ENCODE measurements at places on chromosomes 6 and 20.

DNA sequence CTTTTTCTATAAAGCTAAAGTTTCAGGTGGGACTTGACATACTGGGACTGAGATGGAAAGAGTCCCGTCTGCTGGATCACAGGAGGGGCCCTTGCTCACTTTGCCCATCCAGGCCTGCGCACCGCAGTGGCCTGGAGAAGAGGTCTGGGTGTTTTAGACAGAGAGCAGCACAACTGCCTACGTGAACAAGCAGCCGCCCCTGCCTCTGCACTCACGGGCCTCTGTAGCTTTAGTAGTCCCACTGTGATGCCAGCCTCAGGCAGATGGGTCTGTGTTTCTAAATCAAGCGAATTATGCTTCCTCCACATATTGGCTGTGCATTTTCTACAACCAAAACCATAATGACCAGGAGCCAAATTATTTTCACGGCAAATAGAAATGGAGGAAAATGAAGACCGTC is 184.8 kb upstream of the FOXQ1 start:
- DNase-seq: no peak

DNA sequence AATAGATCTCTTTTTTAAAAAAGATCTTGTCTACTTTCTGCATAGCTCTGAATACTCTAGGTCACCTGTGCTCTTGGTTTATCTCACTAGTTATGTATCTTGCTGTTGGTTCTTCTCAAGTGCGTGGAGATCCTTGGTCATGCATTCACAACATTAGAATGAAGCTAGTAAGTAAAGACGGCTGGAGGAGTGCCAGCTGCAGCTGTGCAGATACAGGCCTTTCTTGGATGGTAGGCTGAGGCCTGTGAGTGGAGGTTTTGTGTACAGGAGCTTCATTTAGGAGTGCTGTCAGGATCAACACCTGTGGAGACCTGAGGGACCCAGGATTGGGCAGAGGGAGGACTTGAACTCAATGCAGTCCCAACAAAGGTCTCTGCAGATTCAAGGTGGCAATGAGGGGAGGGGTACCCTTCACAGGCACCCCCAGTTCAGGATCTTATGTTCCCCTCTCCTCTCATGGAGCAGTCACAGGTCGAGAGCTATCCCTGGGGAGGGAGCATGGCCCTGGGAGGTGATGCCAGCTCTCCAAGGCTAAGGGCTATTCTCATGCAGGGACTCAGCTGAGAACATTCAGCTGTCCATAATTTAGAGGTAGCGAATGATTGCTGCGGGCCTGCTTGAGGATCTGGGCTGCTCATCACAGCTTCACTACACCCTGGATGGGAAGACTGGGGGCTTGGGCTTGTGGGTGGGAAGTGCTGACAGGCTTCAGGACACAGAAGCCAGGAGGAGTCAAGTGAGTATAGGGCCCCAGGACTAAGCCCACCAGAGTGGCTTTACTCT is 98.9 kb upstream of the ENPP5 start:
- no peak for DNase-seq

- no peak for DNase-seq
These were observed 4.6 kb downstream of the RPP21 start for GRCh38 chr6:30349421-30350177.

GRCh38 chr6:166864333-166864732 is 92.0 kb downstream of the RNASET2 start:
- no peak for DNase-seq

DNA sequence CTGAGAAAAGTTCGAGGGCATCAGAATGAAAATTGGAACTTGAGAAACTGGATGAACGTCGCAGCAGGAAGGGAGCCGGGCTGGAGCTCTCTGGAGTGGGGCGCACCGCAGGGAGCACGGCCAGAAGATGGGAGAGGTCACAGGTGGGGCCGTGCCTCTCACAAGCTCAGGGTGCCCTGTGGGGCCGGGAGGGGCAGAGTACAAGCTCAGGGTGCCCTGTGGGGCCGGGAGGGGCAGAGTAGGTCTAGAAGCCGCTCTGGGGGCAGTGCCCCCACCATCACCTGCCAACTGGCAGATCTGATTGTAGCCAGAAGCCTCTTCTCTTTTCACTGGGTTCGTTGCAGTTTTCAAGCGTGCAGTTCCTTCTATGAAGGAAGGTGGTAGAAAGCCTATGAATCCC is 61.1 kb upstream of the SNX9 start:
- no peak for DNase-seq

GRCh38 chr6:137678451-137678850 is 184.3 kb upstream of the OLIG3 start:
- DNase-seq: no peak

- no peak for DNase-seq
These were observed 213.7 kb downstream of the ATXN1 start for GRCh38 chr6:16547587-16547986.

DNA sequence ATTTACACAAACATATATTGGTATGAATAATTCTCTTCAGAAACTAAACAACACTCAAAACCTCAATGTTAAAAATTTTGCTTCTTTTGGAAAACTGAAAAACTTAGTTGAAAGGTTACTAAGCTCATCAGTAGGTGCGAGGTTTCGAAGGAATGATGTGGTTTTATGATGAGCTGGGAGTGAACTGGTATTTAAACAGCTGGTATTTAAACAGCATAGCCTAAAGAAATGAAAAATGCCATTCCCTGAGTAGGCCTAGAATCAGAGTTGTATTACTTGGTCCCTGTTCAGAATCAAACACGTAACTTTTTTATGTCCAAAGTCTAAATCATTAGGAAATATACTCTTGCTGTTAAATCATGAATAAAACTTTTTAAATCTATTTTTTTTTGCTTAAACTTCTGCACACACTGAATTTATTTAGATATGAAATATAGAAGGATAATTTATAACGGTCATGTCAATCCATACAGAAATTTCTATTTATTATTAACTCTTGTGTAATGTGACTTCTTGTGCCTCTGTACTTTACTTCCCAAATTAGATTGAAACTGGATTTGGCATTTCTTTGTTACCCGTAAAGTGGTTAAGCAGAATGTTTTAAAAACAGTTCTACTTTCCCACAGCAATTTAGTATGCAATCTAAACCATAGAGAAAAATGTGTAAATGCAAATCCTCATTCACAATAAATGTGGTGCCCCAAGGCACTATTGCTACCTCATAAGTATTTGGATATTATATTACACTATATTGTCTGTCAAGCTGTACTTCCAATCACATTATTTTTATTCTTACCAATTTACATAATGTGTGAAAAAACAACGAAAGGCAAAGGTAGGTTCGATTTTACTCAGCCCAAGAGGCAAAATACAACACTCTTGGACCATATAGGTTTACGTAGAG is 124.1 kb downstream of the HS3ST5 start:
- DNase-seq: no peak

- no peak for DNase-seq
These were observed 209.6 kb downstream of the ERMARD start for GRCh38 chr6:169960886-169961611.

GRCh38 chr6:151577257-151577656 is 83.4 kb downstream of the CCDC170 start:
- no peak for DNase-seq

DNA sequence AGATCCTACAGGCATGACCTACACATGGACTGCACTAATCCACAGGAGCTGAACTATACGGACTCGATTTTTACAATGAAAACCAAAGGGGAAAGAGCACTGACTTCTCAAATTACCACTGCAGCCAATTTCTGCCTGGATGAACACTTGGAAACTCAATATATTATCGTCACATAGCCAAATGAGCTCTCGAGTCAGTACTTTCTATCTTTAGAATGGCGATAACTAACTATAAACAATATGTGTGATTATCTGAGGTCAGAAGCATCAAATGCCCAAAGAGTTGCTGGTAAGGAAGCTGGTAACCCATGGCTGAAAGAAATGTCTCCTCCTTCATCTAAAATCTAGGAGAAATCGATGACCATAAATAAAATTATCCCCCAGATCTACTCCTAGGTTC is 86.7 kb downstream of the KIF16B start:
- no peak for DNase-seq

GRCh38 chr6:34457742-34458735 is 7.8 kb upstream of the PACSIN1 start:
- no peak for DNase-seq

GRCh38 chr6:144343701-144344428 is 58.7 kb downstream of the UTRN start:
- no peak for DNase-seq

GRCh38 chr6:140082867-140083297 is 708.4 kb upstream of the CITED2 start:
- no peak for DNase-seq

- no peak for DNase-seq
These were observed 39.3 kb upstream of the TMEM200A start for GRCh38 chr6:130326496-130326895.

GRCh38 chr20:39581034-39581433 is 618.9 kb downstream of the DHX35 start:
- DNase-seq: no peak

- DNase-seq: no peak
These were observed 20.7 kb upstream of the TOX2 start for GRCh38 chr20:43893930-43894329.

- DNase-seq: no peak
These were observed 144.6 kb downstream of the CDKAL1 start for GRCh38 chr6:20678831-20679352.

- peak; percentile 58 for DNase-seq
These were observed at the start of gene TXLNB for GRCh38 chr6:139291813-139292619. Gene TXLNB (minus strand): TSS chr6:139291998. CDS start chr6:139288899, 3,099 bp downstream.

GRCh38 chr6:14765721-14766390 is 480.0 kb upstream of the JARID2 start:
- DNase-seq: no peak

DNA sequence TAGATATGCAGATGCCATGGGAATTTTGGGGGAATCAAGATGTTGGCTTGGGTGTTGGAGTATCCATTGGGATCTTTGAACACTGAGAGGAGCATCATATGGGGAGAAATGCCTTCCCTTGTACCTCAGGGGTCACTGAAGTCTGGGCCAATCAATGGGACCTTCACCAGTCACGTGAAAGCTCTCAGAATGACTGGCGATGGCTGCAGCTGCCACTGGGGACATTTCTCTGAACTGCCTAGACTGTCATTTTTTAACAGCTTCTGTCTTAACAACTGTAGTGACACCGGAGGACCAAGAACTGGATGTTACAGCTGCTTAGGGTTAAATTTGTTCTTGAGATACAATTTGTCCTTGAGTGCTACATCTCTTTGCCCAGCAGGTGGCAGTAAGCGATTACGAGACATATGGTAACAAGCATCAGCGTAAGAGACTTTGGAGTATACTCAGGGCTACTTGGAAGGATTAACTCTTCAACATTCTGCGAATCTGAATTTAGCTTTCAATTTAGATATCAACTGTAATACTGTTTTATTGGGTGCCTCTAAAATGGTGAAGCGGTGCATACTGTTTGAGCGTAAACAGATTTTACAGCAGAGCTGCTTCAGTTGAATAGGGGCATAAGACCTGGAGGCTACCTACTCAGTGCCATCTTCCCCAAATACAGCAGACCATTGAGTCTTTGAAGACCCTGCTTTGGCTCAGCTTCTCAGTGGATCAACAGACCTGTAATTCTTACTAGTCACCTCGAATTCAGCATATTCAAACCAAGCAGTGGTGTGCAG is 36.0 kb downstream of the CCN2 start:
- DNase-seq: no peak

DNA sequence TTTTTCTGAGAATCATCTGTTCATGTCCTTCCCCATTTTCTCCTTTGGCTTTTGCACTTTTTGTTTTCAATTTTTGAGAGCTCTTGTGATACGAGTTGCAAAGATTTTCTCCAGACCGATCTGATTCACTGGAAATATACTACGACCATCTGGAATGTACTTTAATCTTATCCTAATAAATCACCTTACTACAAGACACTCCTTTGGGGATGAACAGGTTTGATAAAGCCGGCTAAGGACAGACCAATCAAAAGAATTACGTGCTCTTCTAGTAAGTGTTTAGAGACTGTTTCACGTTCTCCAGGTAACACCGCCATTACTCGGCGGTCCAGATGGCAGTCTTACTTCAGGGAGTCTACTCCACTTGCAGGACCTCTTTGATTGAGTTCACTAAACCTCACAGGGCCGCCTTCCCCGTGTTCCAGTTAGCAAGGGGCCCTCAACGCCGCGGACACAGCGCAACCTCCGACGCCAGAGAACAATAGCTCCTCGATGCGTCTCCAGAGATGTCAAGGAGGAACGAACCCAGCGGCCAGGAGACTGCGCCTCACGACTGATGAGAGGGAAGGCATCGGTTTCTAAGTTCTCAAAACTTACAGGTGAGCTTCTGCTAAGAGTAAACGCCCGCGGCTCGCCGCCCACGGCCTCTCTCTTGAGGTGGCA is 920 bp upstream of the WTAP start:
- no peak for DNase-seq

GRCh38 chr6:113649276-113649675 is 207.9 kb upstream of the MARCKS start:
- no peak for DNase-seq

GRCh38 chr20:10388597-10388996 is 45.4 kb downstream of the MKKS start:
- no peak for DNase-seq

GRCh38 chr6:109073344-109074132 is 21.1 kb downstream of the SESN1 start:
- DNase-seq: no peak

- DNase-seq: no peak
These were observed 55.5 kb downstream of the CYB5R4 start for GRCh38 chr6:83914953-83915352.

- DNase-seq: no peak
These were observed 44.1 kb upstream of the TXNDC5 start for GRCh38 chr6:7954477-7955200.

- no peak for DNase-seq
These were observed 28.8 kb upstream of the CCND3 start for GRCh38 chr6:41970436-41970846.

- peak; percentile 26 for DNase-seq
These were observed at the start of gene TEAD3 for GRCh38 chr6:35496841-35497570. Gene TEAD3 (minus strand): TSS chr6:35497079.

DNA sequence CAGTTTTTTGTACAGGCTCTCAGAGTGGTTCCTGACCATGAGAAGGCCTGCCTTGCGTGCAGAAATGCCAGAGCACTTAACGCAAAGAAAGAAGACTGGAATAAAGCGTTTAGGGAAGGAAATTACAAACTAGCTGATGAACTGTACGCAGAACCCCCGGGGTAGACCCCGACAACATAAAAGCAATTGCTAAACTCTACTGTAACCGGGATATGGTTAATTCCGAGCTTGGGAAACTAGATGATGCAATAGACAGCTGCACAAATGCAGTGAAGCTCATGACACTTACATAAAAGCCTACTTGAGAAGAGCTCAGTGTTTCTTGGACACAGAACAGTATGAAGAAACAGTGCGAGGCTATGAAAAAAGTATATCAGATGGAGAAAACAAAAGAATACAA is 35.7 kb downstream of the CITED2 start:
- DNase-seq: no peak

- no peak for DNase-seq
These were observed 77.3 kb downstream of the TCP11 start for GRCh38 chr6:35063701-35064280.

Data from activated CD4-positive, CD25-positive, alpha-beta regulatory T cell (primary cell).